ENCODE measurements at places on chromosomes 16 and 17. TPM values are rescaled to one million over a fixed set of nuclear protein-coding genes. Genes with fewer than 3 reads are reported as not detected.

The LRRC46 gene
- total RNA-seq, result 1.4 TPM

The PRSS33 gene
- not detected for total RNA-seq

- DNase-seq, result no peak
Measured at GRCh38 chr16:87376660-87377059, 6.9 kb downstream of the FBXO31 start.

- DNase-seq, result no peak
Measured at GRCh38 chr16:89194340-89195311, 5.7 kb downstream of the SLC22A31 start.

DNA sequence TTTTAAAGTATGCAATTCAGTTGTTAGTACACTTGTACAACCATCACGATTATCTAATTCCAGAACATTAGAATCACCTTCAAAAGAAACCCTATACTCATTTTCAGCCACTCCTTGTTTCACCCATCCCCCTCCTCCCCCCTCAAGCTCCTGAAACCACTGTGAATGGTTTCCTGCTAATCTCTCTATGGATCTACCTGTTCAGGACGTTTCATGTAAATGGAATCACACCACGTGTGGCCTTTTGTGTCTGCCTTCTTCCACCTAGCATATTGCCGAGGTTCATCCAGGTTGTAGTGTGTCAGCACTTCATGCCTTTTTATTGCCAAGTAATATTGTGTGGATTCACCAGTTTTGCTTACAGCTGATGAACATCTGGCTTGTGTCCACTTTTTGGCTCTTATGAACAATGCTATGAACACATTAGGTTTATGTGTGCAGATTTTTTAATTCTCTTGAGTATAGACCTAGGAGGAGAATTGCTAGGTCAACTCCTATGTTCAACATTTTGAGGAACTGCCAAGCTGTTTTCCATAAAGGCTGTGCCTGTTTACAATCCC is 17.8 kb downstream of the EIF4A3 start:
- no peak for DNase-seq

DNA sequence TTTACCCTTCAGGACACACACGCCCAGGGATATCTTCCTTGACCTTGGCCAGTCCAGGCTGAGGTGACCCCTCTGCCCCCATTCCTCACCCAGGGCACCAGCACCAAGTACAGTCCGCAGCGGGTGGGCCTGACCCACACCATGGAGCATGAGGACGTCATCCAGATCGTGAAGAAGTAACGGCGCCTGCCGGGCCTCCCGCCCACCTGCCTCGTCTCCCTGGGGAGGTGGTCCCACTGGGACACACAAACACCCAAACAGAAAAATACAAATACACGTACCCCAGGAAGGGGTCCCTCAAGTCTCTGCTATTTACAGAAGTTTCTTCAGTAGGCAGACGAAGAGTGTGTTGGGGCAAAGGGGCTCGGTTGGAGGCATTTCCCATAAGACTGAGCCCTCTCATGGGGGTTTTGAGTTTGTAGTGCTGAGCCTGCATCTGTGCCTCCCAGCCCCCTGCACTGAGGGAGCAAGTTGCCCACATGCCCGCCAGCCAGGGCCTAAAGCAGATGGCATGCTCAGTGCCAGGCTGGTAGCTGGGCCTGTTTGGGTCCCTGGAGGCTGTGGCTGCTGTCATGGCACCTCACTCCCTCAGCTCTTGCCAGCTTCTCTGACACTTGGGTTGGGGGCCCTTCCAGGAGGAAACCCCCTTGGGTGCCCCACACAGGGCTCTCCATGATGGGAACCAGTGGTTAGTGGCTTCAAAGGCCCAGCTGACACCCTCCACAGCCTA is 1.3 kb upstream of the MYO15A start:
- DNase-seq, result no peak

- DNase-seq, result no peak
Measured at GRCh38 chr17:37212179-37212578, 163.6 kb upstream of the C17orf78 start.

- no peak for DNase-seq
Measured at GRCh38 chr17:51933647-51934046, 224.9 kb downstream of the CA10 start.

GRCh38 chr16:27973678-27974077 is 89.8 kb downstream of the GSG1L start:
- no peak for DNase-seq

GRCh38 chr17:19320876-19321275 is 41.6 kb downstream of the B9D1 start:
- no peak for DNase-seq

All from naive thymus-derived CD4-positive, alpha-beta T cell (primary cell).